Colonic mucosa (tissue), 4 donors: ENCODE measurements at places on chromosomes 1 and 21.

DNA sequence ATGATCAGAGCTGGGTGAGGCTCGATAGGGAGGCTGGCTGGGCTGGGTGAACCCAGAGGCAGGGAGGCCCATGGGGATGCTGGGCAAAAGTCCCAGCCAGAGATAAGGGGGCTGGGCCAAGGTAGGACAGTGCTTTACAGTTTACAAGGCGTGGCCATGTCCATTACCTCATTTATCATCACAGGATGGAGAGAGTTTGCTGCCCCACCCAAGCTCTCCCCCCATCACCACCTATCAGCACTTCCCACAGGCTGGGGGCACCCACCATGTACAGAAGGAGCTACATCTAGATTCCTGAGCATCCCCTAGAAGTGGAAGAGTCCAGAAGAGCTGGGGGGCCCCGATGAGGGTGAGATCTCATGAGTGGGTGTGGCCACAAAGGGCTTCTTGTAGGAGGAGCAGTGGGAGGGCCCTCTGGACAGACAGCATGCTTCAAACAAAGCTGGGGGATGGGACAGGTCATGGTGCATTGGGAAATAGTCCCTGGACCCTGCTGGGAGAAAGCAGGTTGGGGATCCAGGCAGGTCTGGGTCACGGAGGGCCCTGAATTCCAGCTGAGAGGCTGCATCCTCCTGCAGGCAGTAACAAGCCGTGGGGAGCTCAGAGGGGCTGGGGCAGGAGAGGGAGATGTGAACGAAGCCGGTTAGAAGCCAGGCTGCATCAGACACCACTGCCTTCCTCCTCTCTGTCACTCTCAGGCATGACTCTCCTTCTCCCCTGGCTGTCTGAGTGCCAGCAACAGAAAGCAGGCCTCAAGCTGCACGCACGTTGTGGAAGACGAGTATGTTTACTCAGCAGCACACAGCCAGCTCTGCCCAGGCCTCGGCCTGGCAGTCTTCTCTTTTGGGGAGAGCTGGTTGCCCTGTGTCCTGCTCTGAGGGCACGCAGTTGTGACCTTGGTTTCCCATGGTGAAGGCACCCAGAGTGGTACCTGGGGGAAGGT is 202.3 kb downstream of the HIVEP3 start:
- DNase-seq: no peak

- no peak for DNase-seq
Observed at GRCh38 chr1:4527819-4528218, 126.6 kb upstream of the AJAP1 start.

DNA sequence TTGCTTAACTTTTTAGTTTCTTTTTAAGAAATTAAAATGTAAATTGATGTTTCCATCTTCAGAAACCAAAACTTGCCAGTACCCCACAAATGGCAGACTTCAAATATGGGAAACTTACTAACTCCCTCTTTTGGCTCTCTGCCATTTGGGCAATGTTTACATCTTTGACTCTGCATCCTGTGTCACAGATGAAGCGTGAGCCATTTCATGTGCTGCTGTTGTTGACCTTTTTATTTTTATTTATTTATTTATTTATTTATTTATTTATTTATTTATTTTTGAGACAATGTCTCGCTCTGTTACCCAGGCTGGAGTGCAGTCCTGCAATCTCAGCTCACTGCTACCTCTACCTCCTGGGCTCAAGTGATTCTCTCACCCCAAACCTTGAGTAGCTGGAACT is 16.0 kb upstream of the COG2 start:
- DNase-seq: no peak

DNA sequence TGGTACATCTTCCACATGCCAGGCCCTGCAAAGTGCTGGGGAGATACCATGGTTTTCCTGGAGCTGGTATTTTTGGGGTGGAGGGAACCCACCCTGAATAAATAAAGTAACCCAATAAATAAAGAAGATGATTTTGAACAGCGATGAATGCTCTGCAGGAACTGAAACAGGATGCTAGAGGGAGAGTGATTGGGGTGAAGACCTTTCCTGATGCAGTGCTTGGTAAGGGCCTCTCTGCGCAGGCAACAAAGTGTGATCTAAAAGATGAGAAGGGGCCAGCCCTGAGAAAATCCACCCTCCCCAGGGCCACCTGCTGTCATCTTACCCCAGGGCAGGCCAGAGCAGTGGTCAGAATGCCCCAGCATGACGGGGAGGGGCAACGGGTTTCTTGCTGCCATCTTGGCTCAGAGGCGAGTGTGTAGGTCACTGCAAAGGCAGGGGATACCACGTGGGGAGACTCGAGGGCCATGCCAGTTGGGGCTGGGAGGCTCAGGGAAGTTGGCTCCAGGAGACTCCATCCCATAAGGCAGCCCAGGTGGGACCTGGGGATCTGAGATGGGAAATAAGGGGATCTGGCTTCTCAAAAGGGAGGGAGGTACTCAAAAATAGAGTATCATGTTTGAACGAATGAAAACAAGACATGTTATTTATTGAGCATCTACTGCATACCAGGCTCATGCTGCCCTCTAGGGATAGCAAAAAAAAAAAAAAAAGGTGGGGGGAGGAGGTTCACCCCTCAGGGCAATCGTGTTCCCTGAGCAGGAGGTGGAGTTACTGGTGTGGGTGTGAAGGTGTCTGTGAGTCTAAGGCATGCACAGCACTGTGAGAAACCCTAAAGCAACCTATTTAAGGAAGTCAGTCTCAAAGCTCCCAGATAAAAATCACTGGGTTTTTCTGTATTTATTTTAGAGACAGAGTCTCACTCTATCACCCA is 2.8 kb downstream of the SRARP start:
- no peak for DNase-seq

DNA sequence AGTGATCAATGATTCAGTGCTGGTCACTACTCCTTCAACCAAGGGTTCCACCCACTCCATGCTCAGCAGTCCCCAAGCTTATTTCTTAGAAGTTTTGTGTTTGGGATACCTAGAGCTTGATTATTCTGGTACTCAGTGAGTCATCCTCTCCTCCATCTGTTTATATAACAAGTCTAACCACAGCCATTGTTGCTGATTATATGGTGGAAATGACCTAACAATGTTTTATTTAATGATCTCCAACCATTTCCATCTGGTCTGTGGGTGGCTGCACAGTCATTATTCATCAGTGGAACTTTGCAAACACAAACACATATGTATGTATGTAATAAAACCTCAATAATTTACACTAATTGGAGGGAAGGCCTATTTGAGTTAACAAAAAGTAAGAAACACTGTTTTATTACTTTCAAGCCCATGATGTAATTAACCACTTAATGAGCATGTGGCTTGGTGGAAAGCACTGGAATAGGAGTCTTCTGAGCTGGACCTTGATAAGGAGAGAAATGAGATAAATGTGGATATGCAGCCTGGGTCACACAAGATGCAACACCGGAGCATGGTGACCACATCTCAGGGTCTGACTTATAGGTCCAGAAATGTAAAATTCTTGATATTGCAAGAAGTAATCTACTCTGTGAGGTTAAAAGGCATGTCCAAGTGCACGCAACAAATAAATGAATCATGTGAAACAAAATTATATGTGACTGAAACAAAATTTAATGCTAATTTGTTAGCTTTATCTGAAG is 99.0 kb upstream of the WLS start:
- DNase-seq: no peak

DNA sequence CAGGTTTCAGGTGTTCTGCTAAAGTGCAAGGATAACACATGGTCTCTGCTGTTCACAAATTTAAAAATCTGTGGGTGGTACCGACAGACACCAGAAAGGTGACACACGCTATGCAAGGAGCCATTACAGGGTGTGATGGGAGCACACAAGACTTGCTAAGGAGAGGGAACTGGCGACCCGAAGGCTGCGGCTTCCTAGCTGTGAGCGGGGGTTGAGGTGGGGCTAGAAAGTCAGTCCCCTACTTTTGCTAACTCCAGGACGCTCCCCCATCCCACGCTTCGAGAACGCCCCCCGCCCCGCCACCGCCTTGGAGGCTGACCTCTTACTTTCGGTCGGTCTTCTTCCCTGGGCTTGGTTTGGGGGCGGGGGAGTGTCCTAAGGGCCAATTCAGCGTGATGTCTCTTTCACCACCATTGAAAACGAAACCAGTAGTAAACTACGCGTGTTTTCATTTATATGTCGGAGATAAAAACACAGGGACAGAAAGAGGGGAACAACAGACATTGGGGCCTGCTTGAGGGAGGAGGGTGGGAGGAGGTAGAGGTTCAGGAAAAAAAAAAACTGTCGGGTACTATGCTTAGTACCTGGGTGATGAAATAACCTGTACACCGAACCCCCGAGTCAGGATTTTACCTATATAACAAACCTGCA is 1.1 kb downstream of the CKS1B start:
- DNase-seq: peak; percentile 79

DNA sequence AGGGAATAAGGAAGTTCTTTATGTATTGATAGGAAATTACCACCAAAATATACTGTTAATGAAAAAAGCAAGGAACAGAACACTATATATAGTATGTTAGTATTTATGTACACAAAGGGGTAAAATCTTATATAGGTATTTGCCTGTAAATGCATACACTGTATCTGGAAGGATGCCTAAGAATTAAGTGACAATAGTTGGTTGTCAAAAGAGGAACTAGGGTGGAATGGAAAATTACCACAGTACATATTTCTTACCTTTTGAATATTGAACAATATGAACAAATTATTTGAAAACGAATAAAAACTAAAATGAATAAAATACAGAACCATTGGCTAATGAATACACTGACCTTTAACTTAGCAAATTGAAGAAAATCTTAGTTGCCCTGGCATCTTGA is 13.6 kb downstream of the ARPC5 start:
- no peak for DNase-seq

- no peak for DNase-seq
Observed at GRCh38 chr1:79040424-79041082, 34.0 kb upstream of the ADGRL4 start.

- DNase-seq: peak; percentile 54
Observed at GRCh38 chr1:234486858-234487840, 8.2 kb upstream of the TARBP1 start.

DNA sequence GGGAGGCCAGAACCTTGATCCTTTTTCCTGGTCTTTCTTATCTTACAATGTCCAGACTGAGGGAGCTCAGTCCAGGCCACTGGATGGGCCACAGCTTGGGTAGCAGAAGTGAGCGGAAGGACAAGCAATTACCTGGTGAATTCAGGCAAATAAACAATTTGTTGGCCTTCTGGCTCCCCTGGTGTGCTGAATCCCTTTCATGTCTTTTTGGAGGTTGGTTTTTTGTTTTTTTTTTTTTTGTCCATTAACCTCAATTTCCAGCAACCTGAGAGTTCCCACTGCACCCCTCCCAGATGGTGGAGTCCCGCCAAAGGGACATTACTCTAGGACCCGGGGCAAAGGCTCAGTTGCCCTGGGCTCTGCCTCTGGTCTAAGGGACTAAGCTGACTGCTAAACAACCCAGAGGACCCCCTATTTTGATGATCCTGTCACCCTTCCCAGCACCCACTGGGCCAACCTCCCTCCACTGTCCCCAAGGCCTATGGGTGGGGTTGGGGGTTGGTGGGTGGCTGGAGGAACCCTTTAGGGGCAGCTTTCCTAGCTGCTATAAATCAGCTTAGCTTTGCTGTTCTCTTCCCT is 85.5 kb downstream of the KCND3 start:
- no peak for DNase-seq

DNA sequence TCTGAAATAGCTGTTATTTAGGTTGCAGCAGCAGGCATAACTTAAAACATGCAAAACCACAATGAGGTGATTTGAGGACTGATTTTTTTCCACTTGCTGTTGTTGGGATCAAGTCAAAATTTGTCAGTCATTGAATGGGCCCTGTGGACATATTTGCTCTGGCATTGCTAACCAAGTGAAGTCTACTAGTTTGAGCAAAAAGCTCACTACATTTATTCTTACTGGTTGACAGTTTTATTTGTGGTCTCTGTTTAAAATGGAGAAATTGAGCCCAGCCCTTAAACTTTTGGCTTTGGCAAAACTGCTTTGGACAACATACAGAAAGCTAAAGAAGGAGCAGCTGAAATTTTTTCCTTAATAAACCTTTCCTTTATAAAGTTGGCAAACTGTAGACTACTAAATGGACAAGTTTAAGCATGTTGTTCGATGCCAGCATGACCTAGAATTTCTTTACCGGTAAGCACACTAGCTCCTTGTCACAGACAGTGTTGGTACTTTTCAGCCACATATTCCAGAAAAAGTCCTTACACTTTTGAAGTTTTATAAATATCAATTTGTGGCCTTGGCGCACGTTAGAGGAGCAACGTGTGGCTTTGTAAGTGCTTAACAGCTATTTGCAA is 234.6 kb downstream of the USP25 start:
- no peak for DNase-seq

- no peak for DNase-seq
Observed at GRCh38 chr1:70039485-70039884, 165.9 kb downstream of the LRRC40 start.

DNA sequence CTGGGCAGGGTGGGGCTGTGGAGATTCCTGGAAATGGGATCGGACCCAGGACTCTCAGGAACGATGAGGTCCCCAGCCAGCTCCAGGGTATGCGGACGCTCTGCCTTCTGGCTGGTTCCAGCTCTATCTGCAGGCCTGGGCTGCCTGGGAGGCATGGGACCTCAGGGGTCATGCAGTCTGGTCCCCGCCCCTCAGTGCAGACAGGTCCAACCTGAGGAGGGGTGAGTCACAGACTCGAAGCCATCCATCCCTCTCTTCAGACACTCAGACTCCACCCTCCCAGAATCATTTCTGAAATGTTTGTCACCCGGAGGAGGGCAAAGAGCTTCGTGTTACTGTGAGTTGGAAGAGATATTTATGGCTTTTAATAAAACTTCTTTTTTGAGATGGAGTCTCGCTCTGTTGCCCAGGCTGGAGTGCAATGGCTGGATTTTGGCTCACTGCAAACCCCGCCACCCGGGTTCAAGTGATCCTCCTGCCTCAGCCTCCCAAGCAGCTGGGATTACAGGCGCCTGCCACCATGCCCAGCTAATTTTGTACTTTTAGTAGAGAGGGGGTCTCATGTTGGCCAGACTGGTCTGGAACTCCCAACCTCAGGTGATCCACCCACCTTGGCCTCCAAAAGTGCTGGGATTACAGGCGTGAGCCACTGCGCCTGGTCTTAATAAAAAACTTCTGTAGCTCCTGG is 5.9 kb upstream of the MYOM3 start:
- DNase-seq: peak; percentile 64

GRCh38 chr1:245118806-245119205 is 36.0 kb upstream of the KIF26B start:
- DNase-seq: no peak

- peak; percentile 75 for DNase-seq
Observed at GRCh38 chr1:54944610-54945392, 35.6 kb upstream of the TMEM61 start.

DNA sequence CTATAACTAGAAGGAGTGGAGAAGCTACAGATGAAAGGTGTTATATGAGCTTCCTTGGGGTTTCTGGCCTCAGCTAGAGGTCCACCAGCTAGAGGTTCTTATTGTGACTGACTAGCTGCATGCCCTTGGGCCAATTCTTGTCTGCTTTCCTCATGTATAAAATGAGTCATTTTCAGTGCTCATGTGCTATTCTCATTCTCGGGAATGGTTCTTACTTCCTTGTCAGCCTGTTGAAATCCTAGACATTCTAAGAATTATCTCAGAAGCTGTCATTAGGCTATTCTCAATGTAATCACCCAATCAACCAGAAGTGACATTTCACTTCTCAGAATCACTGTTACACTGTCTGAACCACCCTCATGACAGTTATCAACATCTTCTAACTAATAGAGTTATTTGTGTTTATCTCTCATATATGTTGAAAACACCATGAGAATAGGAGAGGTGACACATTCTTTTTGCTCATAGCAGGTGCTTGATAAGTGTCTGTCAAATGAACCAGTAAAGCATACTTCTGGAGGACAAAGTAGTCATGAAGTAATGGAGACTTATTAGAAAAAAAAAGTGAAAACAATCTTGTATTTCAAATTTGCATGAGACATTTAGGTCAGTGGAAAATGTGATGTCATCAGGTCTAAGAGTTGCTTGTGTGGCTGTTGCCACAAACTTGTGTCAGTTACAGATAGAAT is 122.8 kb upstream of the IVNS1ABP start:
- no peak for DNase-seq
